ENCODE measurements at places on chromosomes 12 and 14.
A peak's percentile ranks its signal among the peaks of the same experiment; 100 is the strongest.

- DNase-seq, result peak; percentile 26
These were observed 10.6 kb downstream of the MYO1H start for GRCh38 chr12:109358154-109358869.

- peak; percentile 53 for DNase-seq
These were observed 510 bp downstream of the ARID2 start for GRCh38 chr12:45730084-45730347.

DNA sequence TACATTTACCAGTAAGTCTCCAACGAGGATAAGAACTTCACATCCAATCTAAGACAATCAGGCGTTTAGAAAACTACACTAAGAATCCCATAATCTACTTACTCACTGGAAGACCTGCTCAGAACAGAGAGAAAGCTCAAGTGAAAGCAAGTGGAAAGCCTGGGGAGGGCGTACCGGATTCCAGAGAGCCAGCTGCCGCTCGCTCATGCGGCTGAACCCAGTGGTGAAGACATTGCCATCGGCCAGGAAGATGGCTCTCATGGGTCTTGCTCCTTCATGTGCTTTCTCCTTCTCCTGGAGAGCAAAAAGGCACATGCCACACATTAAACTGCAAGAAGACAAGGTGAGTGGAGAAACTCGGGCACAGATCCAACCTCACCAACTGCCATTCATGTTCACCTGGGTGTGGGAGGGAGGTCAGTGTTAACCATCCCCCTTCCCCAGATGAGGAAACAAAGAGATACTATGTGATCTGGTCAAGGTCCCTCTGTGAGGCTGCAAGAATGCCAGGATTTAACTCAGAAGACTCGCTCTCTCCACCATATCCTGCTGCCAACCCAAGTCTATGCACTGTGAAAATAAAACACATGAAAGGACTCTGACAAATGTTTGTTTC lies 23.5 kb upstream of the SELPLG start:
- DNase-seq, result no peak

DNA sequence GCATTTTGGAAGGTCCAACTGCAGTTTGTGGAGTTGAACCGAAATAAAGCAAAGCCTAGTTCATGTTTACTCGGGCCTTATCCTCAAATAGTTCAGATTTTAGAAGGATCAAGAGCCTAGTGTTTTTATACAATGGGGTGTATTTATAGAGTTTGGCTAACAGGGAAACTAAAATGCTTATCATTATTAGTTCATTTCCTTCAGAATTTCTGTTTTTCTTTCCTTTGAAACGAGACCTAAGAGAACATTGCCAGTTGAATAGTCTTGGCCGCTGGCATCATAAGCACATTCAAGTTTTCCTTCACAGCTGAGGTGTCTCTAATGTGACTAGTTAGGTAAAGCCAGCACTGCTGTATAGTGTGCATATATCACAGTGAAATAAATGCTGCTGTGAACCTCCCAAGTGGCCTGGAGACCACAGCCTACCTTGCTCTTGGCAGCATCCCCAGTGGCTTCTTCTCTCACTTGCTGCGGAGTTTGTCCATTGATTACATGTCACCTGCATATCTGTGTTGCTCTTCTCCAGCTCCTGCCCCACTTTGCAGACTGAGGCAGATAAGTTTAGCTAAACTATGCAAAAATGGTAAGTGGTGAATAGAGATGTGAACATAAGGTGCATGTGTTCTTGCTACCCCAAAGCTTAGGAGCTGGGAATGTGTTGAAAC lies 88.8 kb downstream of the ANO6 start:
- no peak for DNase-seq
